ENCODE measurements at places on chromosomes 1 and 21. TPM values are rescaled to one million over a fixed set of nuclear protein-coding genes. Genes with fewer than 3 reads are reported as not detected.

PTGFRN gene
- 82.7 TPM for total RNA-seq

CFHR3 gene
- not detected for total RNA-seq

HSF2BP gene
- total RNA-seq = 1.6 TPM

EXTL2 gene
- total RNA-seq = 41.2 TPM

LCE2C gene
- total RNA-seq = not detected

TFF2 gene
- total RNA-seq = not detected

CHIA gene
- total RNA-seq = not detected

S100A7A gene
- not detected for total RNA-seq

Data from smooth muscle cell of trachea (primary cell).